ENCODE measurements at places on chromosomes 2 and 18.

DNA sequence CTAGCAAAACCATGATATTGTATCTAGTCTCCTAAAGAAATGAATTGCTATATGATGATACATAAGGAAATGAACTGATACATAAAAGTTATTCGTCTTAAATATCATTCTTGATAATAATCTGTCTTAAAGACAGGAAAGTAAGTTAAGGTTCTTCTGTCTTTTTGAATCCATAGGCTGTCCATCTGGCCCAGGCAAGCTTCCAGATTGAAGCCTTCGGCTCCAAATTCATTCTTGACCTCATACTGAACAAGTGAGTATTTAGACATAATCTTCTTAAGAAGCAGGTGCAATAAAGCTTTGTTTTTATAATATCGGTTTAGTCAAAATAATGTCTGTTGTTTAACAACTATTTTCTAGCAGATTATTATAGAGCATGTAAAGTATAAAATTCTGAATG, 37.7 kb downstream of the ADAM23 start:
- no peak for DNase-seq

GRCh38 chr2:12811916-12812315, 95.2 kb downstream of the TRIB2 start:
- DNase-seq, result no peak

GRCh38 chr2:231764760-231765159, 16.3 kb downstream of the PDE6D start:
- no peak for DNase-seq

DNA sequence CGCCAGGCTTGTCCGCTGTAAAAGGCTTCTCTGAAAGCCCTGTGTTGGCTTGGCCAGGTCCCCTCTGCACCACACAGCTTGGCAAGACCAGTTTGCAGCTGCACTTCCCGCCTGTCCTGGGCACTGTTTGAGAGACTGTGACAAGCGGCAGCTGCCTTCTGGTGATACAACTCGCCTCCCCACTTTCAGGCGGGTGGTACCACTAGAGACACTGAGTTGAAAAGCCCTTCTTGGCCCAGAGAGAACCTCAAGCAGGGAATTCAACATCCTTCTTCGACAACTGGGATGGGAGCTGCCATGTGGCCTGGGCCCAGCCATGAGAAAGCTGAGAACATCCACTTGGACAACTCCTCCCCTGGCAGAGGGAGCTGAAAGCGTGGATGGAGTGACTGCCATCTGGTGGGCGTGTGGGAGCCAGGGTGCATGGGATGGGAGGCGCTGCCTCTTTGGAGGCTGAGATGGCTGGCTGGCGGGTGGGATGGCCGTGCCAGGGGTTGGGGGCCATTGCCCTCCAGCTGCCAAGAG, 125.5 kb upstream of the REV1 start:
- no peak for DNase-seq

- no peak for DNase-seq
These were observed 46.3 kb downstream of the PSD4 start for GRCh38 chr2:113219889-113220641.

DNA sequence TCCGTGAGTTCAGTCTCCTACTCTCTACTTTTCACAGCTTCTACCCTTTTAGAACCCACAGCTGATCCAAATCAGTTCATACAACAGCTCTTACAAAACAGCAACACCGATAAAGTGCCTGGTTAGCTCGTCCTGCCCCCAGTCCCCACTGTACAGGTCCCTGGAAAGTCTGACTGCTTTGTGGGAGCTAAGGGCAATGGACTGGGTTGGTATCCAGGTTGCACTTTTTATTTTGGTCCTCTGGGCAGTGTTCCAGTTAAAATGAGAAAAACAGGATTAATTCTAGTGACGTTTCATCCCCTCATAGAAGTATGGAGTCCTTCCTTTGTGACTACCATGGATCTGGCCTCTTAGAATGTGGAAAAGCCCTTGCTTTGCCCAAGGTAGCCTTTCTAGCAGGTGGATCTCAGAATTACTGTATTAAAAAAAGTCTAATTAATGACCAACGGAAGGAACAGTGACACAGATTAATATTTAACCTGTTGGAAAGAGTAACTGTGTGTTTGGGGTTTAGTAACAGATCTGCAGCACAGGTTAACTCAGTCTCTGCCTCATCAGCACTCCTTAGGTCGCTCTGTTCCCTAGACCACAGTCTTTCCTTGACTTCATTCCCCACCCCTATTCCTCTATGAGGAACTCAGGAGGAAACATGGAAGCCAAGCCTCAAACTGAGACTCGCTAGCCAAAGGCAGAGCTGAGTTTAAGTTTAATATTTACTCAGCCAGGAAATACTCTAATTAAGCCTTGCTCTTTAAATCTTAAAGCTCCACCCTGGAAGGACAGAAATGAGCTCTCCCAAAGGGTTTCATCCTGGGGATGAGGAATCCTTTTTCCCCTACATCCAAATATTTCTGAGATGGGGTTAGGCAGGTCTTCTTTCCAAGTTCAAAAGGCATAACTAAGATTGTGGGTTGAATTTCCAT, 52.8 kb upstream of the ITGA6 start:
- DNase-seq, result no peak

DNA sequence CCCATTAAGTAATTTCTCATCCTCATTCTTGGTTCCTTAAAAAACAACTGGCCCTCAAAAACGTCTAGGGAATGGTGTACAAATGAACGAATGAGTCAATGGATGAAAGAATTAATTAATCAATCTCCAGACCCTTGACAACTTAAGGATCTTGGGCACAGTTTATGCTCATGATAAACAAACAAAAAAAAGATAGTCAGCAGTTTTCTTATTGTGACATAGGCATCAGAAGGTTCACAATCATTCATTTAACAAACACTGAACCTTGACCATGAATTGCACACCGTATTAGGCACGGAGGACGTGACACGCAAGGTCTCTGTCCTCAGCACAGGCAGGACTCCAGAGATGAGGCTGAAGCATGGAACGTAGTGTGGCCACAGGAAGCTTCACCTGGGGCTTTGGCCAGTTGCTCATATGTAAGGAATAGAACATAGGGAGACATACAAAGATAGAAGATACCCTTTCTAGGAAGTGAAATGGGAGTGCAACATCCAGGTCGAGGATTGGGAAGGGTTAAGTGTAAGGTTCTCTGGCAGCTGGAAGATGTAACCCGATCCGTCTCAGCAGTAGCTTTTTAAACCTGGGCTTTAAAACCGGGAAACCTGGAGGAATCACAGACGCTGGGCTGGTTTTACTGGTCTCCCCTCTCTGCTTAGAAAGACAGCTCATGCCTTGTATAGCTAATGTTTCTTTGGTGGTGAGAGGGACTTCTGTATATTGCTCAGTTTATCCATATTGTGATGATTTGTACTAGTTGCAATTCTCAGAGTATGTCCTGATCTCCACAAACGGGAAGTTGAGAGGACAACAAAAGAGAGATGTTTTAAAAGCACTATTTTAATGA, 8.9 kb upstream of the LTBP1 start:
- no peak for DNase-seq

- no peak for DNase-seq
These were observed 15.9 kb downstream of the ZNF638 start for GRCh38 chr2:71347517-71347916.

- no peak for DNase-seq
These were observed 112.1 kb upstream of the SIX2 start for GRCh38 chr2:45121236-45121927.

DNA sequence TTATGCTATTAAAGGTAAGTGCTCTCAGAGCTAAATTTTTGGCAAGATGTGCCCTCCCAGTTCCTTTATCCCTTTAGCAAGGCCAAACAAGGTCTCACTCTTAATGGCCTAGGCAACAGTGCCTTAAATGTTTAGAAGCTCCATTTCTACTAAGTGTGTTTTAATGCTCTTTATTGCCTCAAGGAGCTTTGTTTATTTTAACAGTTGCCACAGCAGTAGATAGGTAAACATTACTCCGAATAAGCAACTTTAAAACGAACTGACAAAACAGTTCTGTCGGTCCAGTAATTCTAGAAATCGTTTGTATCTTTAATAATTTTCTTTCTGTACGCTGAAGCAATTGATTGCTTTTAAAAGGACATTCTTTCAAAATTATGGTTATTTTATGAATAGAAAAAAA, 74.5 kb downstream of the PIEZO2 start:
- DNase-seq, result no peak

DNA sequence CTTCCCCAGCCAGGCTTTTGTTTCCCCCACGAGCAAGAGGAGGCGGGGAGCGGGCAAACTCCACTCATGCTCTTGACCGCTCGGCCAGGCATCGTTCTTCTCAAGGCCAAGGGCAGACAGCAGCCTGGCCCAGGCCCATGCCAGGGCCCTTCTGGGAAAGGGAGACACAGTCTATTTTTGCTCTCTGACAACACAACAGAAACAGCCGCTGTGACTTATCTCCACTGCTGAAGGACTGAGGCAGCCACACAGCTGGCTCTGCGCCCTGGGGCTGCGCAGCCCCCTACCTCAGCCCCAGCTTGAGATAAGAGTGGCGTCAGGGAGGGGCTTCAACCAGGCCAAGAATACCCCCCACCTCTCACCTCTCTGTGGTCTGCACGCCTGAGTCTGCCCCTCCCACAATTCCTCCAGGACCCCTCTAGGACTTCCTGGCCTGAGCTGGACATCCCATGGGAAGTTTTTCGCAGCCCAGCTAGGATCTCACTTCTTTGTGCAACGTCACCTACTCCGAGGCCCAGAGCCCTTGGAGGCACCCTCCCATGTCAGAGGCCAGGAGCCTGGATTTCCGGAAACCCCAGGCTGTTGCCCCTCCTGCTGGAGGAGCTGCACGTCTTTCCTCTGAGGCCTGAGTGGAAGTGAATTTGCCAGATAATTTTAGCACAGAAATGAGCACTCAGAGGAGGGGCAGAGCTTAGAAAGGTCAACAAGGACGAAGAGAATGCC, 118.9 kb upstream of the OTOS start:
- DNase-seq, result no peak

DNA sequence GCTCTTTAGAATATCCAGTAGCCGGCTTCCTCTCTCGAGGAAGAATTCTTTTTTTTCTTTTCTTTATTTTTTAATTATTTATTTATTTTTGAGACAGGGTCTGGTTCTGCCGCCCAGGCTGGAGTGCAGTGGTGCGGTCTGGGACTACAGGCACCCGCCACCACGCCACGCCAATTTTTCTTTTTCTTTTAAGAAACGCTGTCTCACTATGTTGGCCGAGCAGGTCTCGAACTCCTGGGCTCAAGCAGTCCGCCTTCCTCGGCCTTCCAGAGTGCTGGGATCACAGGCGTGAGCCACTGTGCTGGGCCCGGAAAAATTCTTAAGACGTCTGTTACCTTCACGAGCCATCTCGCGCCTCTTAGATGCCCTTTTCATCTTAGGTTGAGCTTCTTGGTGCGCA, 931 bp upstream of the TMEM131 start:
- no peak for DNase-seq

GRCh38 chr2:220182790-220183189, 555.4 kb downstream of the SLC4A3 start:
- no peak for DNase-seq

- DNase-seq, result peak; percentile 63
These were observed 48.0 kb upstream of the ANXA4 start for GRCh38 chr2:69693775-69694450.

DNA sequence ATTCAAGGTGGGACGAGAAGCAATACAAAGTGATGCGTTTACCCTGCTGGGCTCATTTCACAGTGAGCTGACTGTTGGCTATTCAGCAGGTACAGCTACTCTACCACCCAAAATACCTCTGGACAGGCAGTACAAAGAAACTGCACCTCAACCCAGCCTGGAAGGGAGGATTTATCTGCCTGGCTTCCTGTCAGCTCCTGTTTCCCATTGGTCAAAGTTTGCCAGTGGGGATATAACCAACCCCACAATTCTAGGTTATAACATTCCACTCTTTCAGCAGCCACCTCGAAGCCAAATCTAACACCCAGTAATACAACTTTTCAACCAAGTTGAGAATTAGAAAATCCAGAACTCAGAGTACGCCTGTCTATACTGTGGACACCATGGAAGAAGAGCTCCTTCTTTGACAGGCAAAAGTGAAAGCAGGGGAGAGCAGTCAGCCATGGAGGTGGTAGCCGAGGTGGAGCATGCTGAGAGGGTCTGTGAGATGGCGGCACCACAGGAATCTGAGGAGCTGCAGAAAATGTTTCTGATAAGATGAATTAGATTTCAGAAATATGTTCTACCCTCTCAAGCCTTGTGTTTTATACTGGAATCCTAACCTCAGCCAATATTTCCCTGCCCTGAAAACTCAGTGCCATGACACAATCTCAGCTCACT, 10.8 kb downstream of the DUSP19 start:
- DNase-seq, result no peak

DNA sequence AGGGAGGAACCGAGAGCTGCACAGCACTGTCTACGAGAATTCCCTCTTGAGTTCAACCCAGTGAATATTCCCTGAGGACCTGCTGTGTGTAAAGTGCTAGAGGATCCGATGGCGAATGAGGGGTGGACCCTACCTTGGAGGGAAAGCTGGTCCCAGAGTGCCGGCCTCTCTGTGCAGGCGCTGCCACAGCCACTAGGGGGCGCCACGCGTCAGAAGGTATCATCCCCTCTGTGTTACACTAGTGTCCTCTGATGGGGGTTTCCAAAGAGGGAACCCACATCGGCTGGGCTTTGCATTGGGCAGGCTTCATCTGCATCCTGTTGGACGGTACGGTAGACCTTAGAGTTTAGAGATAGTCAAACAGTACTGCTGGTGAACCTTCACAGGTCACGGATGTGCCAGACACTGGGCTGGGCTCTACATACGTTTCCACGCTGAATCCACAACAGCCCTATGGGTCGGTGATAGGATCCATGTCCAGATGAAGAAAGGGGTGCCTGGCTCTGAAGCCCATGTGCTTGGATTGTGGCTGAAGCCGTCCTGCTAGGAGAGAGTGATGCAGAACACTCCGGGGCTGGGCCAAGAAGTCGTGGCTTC, 39.0 kb downstream of the COA5 start:
- DNase-seq, result peak; percentile 69

DNA sequence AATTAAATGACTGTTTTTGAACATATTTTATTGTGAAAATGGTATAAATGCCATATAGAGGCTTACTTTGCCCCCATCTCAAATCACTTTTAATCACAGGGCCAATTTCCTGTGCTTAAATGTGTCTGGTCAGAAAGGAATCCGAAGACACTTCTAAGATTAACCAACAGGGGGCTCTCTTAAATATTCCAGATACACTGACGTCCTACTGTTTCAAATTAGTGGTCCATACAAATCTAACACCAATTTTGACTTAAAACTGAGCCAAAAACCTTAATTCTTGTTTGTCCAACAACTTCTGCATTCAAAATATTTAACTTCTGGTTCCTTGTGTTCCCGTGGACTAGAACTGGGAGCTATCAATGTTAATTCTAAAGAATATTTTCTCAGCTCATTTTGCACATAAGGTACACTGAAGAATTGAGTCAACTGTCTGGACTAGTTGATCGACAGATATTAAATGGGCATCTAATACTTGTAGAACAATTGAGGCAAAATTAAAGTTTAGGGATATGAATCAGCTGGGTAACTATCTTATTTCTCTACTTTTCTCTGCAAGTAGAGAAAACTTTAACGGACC, 557.5 kb downstream of the ARHGAP15 start:
- no peak for DNase-seq
